Right hindlimb (tissue), 1 donor: ENCODE measurements at places on chromosomes 16 and 17.
A peak's percentile ranks its signal among the peaks of the same experiment; 100 is the strongest.

DNA sequence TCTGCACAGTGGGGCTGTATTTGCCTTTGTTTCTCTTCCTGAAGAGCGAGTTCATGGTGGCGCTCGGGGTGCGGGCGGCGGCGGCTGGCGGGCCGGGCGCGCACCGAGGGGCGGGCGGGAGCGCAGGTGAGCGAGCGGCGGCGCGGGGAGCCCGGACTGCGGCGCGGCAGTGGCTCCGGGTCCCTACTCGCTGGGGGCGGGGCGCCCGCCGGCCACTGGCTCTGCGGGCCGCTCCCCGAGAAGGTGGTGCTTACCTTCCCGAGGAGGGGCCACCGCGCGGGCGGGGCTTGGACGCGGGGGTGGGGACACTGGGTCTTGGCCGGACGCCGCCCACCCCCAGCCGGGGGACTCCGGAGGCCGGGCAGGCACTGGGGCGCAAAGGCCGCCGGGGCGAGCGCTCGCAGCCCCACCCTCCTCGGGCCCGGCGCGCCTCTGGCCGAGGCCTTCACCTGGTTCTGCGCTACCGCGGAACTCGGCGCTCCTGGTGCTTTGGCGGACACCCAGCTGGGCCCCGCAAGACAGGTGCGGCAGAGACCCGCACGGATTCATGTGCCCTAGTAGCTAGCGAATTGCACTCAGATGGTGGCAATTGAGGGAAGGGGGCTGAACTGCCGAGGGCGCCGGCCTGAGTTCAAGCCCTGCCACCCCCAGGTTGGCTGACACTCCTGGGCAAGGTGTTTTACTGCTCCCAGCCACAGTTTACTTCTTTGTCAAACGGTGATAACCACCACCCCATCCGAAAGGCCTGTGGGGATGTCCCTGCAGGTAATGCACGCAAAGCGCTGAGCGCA lies at the start of gene PPL:
Gene PPL, minus strand, starts transcription at position 158 of the 791 bp plus-strand sequence. Its CDS starts 103 bp downstream, at position 55.
- DNase-seq = no peak

GRCh38 chr17:1142561-1142971 lies 37.2 kb downstream of the ABR start:
- peak; percentile 65 for DNase-seq

DNA sequence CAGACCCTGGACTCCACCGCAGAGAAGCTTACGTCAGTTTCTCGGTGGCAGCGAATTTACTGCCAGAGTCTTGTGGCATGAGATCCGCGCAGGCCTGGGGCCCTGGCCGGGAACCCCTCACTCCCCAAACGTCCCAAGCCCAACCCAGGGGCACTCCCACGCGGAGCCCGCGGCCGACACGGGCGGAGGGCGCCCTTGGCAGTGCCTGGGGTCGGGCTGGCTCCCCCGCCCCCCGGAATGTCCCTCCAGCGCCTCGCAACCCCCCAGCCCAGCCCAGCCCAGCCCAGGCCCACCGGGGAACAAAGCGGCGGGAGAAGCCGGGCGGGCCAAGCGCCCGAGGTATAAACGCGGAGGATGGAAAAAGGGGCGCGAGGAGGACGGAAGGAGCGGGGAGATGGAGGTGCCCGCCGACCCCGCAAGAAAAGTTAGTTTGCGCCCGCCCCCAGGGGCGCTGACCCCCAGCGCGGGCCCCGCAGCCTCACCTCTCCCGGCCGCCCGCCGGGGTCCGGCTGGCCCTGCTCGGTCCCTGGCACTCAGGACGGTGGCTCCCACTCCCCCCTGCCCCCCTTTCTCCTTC lies 330 bp downstream of the CASKIN2 start:
- no peak for DNase-seq

DNA sequence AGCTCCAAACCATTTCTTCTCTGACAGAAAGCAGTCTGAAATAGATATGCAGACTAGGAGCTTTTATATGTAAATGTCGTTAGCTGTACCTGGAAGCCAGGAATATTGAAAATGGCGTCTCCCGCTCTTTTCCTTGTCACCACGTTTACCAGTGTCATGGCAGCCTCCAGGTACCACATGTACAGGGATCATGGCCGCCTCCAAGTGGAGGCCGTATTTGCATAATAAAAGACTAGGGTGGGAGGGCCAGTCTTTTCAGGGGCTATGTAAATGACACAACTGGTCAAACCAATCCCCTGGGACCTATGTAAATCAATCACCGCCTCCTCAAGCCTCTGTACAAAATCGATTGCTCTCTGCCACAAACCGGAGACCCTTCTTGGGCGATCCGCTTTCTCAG lies 54.3 kb downstream of the MYOCD start:
- no peak for DNase-seq

DNA sequence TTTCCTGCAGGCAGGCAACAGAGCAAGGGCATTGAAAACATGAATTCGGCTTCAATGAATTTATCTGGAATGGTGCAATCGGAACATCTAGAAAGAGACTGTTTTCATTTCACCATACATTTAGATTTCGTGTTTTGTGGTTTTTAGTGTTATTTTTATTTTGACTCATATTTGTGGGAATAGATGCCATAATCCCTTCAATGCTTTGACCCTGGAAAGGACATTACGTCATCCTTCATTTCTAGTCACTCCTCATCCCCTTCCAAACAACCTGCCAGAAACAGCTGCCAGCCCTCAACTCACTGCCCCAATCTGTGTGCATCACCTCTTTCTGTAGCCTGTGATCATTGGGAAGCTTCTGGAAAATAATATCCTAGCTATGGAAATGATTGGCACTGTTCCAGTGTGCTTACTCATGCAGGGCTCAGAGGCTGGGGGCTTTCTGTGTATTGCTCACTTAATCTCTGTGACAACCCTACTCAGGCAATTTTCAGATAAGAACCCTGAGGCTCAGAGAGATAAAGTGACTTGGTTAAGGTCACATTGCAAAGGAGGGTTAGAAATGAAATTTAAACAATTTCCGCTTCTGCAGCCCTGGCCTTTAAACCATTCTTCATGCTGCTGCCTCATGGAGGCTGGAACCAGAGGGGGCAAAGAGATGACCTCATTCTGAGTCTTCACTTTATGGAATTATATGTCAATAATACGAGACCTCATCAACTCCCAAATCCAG lies 9.5 kb upstream of the KSR1 start:
- DNase-seq = no peak

GRCh38 chr16:25546791-25547190 lies 145.0 kb upstream of the HS3ST4 start:
- no peak for DNase-seq

- no peak for DNase-seq
Observed at GRCh38 chr17:81524039-81524864, 3.9 kb upstream of the FSCN2 start.

- peak; percentile 24 for DNase-seq
Observed at GRCh38 chr17:50145532-50146229, 4.8 kb downstream of the PPP1R9B start.

GRCh38 chr17:83203073-83203471 lies 123.7 kb downstream of the METRNL start:
- no peak for DNase-seq

DNA sequence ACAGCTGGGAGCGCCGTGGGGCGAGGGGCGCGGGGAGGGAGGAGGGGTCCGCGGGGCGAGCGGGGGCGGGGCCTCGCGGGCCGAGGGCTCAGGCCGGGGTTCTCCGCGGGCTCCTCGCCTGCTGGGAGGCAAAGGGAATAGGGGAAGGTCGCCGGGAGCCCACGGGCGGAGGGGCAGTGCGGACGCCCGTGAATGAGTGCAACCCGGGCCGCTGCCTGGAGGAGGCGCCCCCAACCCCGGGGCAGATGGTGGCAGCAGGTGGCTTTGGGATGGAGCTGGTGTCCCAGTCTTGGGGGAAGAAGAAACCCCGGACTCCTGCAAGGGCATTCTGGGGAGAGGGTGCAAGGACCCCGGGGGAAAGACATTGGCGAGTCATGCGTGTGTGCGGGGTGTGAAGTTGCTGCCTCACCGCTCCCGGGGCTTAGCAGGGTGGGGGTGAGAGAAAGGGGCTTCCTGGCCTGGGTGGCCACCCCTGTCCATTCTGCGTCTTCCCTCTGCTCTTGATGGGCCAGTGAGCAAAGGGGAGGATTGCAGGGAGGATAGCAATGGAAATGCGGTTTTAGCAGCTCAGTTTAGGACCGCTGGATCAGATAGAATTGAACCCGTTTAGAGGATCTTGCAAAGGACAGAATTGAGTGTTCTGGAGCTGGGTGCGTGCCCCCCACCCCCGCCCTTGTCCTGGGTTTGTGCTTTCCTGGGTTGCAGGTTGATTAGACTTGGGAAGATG lies 526 bp downstream of the KIAA0513 start:
- no peak for DNase-seq

DNA sequence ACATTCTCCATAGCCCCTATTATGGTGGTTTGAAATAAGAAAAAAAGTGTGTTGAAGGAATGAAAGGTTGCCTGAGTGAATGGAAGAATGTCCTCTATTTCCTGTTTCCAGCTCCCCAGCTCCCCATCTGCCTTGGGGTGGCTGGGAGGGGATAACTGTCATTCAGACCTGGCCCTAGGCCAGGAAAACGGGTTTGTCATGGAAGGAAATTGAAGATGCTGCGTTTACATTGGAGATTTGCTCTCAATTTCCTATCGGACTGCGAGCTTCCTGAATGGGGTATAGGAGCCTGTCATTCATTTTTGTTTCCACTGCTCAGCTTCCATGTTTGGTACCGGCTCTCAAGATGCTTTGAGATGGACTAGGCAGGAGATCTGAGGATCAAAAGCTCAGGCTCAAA lies 2.2 kb upstream of the FZD2 start:
- DNase-seq = peak; percentile 48

DNA sequence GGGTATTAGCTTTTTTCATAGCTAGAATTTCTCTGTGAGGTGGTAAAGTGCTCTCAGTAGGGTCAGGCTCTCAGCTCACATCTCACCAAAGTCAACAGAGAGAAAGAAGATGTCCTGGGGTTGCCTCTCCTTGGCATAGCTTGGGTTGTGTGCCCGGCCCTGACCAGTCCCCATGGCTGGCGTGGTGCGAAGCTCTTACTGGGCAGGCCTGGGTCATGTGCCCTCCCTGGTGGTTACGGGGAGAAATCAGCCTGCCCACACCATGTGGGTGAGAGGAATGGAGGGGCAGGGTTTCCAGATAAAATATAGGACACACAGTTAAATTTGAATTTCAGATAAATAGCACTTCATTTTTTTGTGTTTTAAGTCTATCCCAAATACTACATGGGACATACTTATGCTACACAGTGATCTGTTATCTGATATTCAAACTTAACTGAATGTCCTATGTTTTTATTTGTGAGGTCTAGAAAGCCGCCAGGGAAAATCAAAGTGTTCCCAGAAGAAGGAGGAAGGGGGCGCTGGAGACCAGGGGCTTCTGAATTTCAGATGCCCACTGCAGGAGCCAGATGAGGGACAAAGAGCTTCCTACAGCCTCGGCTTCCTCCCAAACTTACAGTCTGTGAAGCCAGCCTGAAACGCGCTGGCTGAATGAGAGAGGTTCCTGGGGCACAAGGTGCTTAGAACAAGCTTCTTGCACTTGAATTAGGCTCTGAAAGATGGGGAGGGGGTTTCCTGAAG lies 45.4 kb downstream of the NKD1 start:
- DNase-seq = no peak

DNA sequence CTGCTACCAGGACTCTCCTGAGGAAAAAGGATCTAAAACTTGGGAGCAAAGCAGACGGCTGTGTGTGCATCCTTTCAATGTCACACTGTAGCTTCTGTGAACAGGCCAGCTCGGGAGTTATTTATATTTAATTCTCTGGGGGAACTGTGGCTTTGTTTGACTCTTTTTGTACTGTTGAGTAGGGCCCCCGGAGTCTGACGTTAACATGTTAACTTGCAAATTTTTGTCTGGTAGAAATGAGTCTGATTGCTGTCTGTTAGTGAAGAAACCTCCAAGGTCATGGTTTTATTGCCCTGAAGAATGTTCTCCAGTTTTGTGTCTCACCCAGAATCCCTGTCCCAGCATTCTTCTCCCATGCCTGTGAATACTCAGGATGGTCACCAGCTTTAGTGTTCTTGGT lies 14.2 kb upstream of the KCNG4 start:
- DNase-seq = no peak

GRCh38 chr16:53583401-53583800 lies 80.4 kb upstream of the AKTIP start:
- no peak for DNase-seq

DNA sequence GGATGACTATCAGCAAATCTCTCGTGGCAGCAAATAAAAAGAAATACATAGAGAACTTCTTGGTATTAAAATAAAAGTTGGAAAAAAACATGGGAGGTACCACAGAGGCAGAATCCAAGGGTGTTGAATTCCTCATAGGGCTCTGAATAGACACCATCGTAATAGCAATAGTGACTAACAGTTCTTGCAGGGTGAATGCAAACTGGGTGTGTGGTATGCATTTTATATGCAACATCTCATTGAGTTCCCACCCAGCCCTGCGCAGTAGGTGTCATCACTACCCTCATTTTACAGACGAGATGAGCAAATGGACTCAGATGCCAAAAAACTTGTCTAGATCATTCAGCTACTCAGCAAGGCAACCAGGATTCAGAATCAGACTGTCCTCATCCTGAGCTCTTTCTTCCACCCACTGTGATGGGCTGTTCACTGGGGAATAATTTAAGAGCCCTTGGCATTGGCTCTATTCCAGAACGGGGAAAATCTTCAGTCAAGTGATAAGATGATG lies 354.6 kb upstream of the CDH11 start:
- no peak for DNase-seq

DNA sequence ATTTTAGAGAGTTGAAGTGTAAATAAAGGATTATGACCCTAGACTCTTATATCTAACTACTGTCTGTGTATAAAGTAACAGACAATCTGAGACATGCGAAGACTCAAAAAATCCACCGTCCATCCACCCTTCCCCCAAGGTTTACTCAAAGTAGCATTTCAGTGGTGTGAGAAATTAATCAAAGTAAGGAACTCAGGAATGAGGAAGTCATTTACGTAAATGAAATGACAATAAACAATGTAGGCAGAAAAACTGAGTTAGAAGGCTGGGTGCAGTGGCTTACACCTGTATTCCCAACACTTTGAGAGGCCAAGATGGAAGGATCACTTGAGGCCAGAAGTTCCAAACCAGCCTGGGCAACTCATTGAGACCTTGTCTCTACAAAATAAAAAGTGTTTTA lies 19.8 kb upstream of the NTN1 start:
- DNase-seq = no peak

DNA sequence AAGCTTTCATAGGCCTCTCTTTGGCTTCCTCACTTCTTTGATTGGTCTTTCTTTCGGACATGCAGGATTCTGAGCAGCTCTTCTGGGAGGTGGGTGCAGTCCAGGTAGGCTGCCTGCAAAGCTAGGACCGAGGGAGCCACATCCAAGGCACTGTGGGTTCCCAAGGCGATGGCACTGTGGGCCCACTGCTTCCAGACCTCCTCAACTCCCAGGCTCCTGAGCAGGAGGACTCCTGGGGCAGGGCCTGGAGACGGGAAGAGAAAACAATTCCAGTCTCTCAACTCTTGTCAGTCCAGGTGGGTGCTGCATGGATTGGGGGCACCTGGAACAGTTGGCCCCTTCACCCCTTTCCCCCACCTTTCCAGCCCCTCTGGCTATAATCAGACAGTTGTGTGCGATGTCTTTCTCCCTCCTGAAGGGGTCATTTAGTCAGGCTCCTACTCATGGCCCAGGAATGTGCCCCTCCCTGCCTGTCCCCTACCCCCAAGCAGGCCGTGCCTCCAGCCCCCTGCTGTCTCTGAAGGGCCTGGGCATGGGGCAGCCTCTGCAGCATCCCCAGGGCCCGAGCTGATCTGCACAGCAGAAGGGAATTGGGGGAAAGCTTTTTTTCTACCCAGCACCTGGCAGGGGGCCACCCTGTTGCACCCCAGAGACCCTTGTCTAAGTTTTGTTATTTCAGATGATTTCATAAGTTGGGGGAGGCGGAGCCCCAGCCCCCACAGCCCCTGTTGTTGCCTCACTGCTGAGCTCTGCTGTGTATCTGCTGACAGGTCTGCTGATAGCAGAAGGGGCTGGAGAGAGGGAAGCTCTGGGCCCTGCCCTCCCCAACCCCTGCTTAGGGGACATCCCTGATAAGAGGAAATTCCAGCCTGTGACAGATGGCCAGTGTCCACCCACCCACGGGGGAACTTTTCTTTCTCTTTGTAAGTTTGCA lies 330.3 kb downstream of the SEC14L1 start:
- DNase-seq = peak; percentile 66
